ENCODE measurements at places on chromosomes 5 and 9.

DNA sequence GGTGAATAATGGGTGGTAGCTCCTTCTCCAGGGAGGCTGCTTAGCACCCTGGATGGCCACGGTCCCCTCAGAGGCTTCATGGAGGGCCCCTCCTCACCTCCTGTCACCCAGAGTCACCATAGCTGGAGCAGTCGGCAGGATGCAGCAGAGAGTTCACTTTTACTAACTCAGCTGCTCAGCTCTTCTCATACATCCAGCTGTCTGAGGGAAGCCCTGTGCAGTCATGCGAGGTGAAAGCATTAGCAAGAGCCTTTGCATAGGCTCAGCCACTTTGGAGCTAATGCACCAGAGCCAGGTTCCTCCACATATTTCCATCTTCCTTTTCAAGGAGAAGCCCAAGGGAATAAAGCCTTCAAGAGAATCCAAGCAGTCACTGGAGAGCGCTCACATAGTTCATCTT is 499.2 kb downstream of the BNC2 start:
- no peak for DNase-seq

DNA sequence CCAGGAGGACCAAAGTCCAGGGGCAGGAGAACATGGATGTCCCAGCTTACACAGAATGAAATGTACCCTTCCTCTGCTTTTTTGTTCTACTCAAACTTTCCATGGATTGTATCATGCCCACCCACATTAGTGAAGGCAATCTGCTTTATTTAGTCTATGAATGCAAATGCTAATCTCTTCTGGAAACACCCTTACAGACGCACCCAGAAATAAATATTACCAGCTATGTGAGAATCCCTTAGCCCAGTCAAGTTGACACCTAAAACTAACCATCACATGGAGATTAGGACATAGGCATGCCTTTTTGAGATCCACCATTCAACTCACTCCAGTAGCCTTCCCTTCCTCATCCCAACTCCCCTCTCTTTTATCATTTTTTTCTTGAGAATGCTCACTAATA is 6.1 kb upstream of the SPTLC1 start:
- no peak for DNase-seq

DNA sequence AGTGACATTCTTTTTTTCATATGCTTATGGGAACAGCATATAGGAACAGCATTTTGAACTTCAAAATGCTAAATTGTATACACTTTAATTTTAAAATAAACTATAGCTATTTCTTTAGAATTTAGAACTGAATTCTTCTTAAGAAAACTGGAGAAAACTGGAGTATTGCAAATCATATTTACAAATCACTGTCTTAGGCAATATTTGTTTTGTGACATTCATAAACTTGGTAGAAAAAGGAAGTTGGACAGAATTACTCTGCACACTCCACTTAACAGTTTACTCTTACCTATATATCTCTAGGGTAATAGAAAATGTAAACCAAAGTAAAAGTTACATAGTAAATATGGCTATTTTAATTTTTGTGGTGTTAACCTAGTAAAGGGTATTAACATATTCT is 3.1 kb downstream of the DMRTA1 start:
- DNase-seq = no peak

- no peak for DNase-seq
Observed at GRCh38 chr9:134323741-134324358, 2.4 kb upstream of the RXRA start.

GRCh38 chr5:8522646-8523045 is 653.7 kb downstream of the MTRR start:
- DNase-seq = no peak

- no peak for DNase-seq
Observed at GRCh38 chr9:36005891-36006290, 30.8 kb upstream of the RECK start.

- no peak for DNase-seq
Observed at GRCh38 chr5:2576823-2577222, 174.7 kb downstream of the IRX2 start.

DNA sequence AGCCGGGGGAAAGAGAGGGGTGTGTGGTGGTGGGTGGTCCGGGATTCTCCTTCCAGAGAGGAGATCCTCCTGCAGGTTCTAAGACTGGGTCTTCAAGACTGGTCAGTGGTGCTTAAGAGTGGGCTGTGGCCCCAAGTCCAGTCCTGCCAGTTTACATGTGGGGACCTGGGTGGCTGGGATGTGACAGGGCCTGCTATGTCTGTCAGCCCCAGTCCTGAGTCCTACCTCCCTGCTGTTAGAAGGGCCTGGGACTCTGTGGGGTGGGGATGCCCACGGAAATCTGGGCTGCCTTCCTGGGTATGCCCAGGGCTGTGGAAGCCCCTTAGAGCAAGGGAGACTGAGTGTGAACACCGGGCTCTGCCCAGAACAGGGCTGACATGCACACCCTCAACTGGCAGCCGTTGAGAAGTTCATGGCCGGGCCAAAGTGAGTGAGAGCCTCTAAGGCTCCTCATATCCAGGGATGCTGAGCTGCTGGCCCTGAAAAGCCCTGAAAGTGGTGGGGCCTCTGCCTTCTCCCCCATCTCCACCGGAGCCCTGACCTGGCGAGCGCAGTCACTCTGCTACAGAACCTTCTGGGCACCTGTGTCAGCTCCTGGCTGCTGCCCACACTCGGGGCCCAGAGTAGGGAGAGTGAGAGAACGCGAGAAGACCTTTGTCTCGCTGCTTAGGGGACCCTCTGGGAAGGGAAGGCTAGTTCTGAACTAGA is 1.7 kb downstream of the PHF2 start:
- no peak for DNase-seq

DNA sequence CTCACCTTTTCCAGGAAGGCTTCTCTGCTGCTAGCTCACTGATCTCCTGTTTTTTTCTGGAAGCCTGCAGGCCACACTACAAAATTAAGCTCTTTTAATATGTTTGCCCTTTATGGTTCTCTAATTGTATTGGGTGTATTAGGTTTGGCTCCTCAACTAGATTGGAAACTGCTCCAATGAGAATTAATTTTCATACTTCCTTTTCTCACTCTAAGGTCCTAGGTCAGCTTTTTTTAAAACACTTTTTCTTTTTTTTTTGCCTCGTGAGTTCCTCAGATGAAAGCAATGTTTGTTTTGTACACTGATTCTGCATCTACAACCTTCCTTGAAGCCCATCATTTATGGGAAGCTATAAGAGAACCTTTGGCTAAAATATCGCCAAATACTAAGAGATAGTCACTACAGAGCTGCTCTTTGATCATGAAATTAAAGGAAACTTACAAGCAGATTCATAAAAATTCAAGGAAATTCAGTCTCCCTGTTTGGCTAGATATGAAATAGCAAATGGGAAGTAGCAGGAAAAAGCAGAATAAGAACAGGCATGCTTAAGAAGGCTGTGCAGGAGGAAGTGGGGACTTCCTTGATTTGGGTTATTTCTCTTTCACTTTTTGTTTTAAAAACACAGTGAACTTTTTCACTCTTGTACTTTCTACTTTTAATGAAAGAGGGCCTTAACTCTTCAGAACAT is 55.2 kb upstream of the FYB1 start:
- no peak for DNase-seq

GRCh38 chr9:5864446-5864845 is 26.2 kb upstream of the MLANA start:
- no peak for DNase-seq

DNA sequence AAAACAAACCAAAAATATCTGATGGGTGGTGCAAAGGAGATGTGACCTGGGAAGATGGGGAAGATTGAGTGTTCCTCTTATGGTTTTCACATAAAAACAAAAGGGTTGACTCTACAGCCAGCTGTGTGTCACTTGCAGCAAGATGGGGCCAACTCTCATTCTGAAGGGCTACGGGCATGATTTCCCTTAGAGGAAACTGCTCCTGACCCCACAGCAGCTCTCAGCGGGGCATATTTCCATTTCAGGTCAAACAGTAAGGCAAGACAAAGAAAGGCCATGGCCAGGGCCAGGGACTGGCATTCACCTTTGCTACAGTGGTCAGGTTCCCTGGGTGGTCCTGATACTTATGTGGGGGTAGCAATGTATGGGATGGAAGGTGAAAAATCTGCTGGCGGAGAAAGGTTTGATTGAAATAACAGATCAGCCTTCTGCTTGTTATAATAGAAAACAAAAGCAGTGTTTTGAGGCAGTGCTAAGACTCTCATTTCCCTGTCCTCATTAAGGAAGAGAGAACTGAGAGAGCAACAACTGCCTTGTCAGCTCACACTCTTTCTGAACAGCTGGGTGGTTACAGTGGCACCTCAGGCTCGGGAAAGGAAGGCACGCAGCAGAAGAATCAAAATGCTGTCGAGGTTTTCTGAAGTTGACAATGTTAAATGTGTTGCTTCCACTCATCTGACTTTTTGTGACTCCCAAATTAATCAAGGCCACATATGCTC is 120.7 kb upstream of the PCA3 start:
- DNase-seq = no peak

DNA sequence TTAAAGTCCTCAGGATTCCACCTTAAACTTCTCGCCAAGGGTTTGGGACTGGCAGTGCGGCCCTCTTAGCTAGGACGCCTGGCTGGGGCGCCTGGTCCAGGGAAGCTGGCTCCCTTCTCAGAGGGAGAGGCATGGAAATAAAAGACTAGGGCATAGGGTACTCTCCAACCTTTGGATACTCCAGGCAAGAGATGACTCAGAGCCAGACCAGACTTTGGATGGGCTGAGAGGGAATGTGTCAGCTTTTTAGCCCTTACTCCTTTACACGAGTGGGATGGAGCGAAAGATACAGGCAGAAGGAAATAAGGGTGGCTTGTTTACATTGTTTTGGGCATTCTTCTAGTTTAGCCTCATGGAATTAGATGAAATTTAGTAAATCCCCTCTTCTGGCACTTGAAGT is 48.2 kb downstream of the IL31RA start:
- no peak for DNase-seq

GRCh38 chr5:36442796-36443195 is 141.1 kb upstream of the RANBP3L start:
- DNase-seq = no peak

DNA sequence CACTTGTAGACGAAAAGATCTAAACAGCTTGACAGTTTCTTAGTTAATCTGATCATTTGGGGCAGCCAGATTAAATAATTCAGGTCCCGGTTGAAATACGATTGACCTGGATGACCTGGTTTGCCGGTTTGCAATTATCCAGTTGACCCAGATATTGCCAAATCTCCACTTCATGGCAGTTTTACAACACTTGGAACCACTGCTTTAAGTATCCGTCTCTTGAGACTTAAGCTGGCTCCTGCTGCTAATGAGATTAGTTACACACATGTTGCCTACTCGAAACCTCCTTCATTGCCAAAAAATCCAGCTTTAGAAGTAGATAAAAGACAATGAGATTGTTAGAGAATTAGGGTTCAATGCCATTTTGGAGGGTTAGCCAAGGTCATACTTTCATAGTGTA is 136.2 kb upstream of the HAPLN1 start:
- DNase-seq = no peak

GRCh38 chr5:173237875-173238220 is 2.8 kb upstream of the NKX2-5 start:
- no peak for DNase-seq
